ENCODE measurements at places on chromosomes 13 and 19.
A peak's percentile ranks its signal among the peaks of the same experiment; 100 is the strongest.

DNA sequence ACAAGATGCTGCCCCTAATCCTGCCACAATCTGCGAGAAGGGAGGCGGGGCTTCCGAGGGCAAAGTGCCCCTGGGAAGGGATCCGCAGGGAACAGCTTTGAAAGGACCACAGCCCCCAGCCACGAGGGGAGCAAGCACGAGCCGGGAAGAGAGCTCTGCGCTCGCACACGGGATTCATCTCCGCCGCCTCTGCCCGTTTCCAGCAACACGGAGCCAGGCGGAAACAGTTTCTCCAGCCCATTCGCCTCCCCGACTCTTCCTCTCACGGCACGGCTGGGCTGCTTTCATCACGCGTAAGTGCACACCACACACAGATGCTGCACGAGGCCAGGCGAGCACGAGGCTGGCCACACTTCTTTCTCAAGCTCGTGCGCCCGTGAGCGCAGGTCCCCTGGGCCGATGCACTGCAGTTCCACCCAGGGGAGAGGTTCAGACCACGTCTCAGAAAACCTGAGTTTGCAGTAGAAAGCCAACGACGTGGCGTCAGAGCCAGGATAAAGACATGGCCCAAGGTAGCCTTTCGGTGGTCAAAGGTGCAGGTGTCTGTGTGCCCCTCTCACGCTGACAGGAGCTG, 33.6 kb downstream of the NAXD start:
- no peak for DNase-seq

GRCh38 chr19:34201133-34201532, 28.8 kb downstream of the LSM14A start:
- DNase-seq: no peak

GRCh38 chr19:7223429-7223828, 70.8 kb downstream of the INSR start:
- no peak for DNase-seq

- DNase-seq: no peak
Observed at GRCh38 chr19:14411161-14411937, 7.8 kb downstream of the DDX39A start.

DNA sequence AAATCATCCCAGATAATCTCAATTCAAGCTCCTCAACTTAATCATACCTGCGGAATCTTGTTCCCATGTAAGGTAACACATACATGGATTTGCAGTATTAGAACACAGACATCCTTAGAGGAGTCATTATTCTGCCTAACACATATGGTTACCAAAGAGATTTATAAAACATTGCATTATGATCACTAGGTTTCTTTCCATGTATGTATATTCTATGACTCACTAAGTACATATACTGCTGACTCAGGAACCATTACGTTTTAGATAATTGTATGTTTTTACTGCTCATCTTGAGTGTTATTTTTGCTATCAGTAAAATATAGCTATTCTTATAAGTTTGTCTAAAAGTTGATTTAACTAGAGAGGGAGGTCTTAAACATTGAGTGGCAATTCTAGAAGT, 182.9 kb downstream of the SLITRK6 start:
- DNase-seq: no peak

DNA sequence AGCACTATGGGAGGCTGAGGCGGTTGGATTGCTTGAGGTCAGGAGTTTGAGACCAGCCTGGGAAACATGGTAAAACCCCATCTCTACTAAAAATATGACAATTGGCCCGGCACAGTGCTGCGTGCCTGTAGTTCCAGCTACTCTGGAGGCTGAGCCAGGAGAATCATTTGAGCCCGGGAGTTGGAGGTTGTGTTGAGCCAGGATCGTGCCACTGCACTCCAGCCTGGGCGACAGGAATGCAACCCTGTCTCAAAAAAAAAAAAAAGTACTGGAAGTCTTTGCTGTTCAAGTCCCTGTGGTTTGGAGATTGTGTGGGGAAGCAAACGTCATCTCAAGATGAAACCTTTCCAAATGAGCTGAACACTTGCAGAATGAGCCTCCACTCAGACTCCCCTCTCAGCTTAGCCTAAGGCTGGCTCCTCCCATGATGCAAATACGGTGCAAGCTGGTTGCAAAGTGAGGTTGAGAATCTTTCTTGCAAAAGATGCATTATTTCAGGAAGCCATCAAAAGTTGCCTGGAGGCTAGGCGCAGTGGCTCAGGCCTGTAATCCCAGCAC, 46.2 kb downstream of the MYO9B start:
- DNase-seq: peak; percentile 42

Data from iris pigment epithelial cell (primary cell).